ENCODE measurements at places on chromosomes 5 and 9. TPM values are rescaled to one million over a fixed set of nuclear protein-coding genes. Genes with fewer than 3 reads are reported as not detected.

Gene NIM1K
- 1.2 TPM for total RNA-seq

Gene LECT2
- not detected for total RNA-seq

Gene SLCO6A1
- total RNA-seq: not detected

Gene CENPP
- 4.7 TPM for total RNA-seq

Gene PCA3
- total RNA-seq: not detected

Gene IL4
- not detected for total RNA-seq

Gene DRD1
- not detected for total RNA-seq

Gene DMRTA1
- 1.1 TPM for total RNA-seq

Gene TNFSF8
- total RNA-seq: not detected

Gene XPA
- total RNA-seq: 3.9 TPM

Gene FOXD4L5
- total RNA-seq: 0.09 TPM

Gene WDR31
- 2.1 TPM for total RNA-seq

Gene SH3GL2
- total RNA-seq: not detected

Gene UGT3A2
- total RNA-seq: not detected

Gene IL7R
- total RNA-seq: 3.6 TPM

Gene HAVCR1
- total RNA-seq: not detected

Gene TXN
- total RNA-seq: 190 TPM

Gene ZNF608
- total RNA-seq: 1.5 TPM

Gene EIF4E1B
- total RNA-seq: not detected

Gene CPLANE1
- 24.3 TPM for total RNA-seq

Gene RAB3C
- total RNA-seq: not detected

Gene GPRIN1
- 7.3 TPM for total RNA-seq

Gene NCS1
- 127 TPM for total RNA-seq

Gene EQTN
- total RNA-seq: not detected

Gene MSMP
- total RNA-seq: 0.30 TPM

Gene ZFP2
- total RNA-seq: 0.55 TPM

Gene ZNF462
- total RNA-seq: 17.2 TPM
